ENCODE measurements at places on chromosomes 12 and 14. TPM values are rescaled to one million over a fixed set of nuclear protein-coding genes. Genes with fewer than 3 reads are reported as not detected.
A peak's percentile ranks its signal among the peaks of the same experiment; 100 is the strongest.

DNA sequence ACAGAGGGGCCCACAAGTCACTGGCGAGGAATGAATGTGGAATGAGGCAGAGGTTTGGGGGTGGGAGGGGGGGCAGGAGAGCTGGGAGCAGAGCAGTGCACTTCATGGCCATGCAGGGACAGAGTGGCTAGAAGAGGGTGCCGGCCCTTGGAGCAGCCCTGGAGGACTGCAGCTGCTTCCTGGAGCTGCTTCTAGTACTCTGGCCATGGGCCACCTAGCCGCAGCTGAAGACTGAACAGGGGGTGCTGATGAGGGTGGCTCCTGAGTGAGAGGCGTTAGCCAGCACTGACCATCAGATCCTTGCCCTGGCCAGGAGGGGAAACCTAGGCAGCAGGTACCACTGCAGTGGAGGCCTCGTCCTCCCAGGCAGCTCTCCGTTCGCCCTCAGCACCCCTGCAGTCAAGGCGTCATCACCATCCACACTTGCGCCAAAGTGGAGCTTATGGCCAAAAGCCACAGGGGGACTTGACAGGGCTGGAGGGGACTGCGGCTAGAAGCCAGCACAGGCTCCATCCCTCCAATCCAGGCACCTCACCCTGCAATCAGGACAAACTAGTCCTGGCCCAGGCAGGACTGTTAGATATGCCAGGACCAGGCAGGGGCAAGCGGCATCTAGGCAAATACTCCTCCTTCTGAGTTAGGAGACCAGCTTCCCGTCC is 16.4 kb downstream of the OTUB2 start:
- DNase-seq: no peak

GRCh38 chr14:54396183-54396492 is 669 bp upstream of the CDKN3 start:
- DNase-seq: no peak

CHGA gene
- total RNA-seq: 20.9 TPM

GRCh38 chr14:102711207-102711606 is 66.0 kb upstream of the TRAF3 start:
- no peak for DNase-seq

DNA sequence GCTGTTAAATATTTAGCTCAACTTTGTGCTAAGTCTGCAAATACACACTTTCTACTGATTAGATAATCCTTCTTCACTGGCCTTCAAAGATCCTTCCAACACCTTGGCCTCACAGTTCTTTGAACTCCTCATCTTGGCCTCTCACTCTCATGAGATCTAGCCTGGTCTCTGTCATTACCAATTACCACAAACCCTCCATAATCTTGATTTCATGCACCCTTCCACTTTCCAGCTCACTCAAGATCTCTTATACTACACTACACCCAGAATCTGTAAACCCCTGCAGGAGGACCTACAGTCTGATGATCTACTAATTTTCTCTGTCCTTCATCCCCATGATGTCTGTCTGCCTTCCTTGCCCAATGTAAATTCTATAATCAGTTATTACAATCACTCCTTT is 71.1 kb downstream of the DUSP16 start:
- no peak for DNase-seq

DNA sequence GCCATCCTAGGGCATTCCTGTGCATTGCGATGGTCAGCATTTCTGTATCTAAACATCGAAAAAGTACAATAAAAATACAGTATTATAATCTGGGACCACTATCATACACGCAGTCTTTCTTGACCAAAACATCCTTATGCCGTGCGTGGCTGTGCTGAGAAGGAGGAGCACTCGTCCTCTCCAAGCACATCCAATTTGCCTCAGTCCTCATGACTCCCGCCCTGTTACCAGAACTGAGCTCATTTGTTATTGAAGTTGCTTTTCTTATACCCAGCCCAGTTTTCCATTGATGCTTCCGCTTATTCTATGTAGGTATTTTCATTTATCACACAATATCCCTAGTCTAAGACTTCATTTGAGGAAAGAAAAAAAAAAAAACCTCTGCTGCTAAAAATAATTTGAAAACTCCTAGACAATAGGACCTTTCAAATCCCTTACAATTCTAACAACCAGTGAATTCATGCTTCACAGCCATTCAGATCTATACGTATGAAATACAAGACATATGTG is 236.9 kb upstream of the PLEKHG7 start:
- DNase-seq: no peak

LRRC23 gene
- total RNA-seq: 9.1 TPM

GRCh38 chr14:29039171-29039570 is 272.6 kb downstream of the FOXG1 start:
- DNase-seq: peak; percentile 32

- DNase-seq: no peak
Observed at GRCh38 chr14:54424479-54424901, 16.7 kb downstream of the CNIH1 start.

GRCh38 chr12:50186681-50187080 is 19.5 kb upstream of the CERS5 start:
- no peak for DNase-seq

DNA sequence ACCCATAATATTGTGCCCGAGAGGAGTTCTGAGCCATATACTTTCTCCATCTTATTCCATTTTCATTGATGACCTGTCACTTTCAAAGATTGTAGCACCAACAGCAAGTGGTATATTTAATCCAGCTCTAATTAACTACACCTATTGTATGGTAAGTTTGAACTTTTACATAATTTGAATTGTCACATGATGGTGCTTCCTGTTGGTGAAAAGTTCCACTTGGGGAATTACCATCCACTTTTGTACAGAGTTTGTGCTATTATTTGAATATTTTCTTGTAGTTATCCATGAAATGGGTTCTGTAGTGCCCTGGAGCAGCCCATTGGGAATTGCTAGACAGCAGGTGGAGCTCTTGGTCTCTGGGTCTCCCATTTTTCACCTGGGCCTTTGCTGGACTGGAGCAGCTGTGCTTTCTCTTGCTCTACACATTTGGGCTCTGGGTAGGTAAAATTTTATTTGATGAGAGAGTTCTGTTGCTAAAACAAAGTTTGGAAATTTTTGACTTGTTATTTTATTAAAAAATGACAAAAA is 3.0 kb downstream of the SMCO3 start:
- DNase-seq: peak; percentile 59

GPRC5A gene
- 0.38 TPM for total RNA-seq

GRCh38 chr14:31205681-31206535 is 1.7 kb downstream of the HECTD1 start:
- DNase-seq: no peak

GRCh38 chr12:108734200-108734906 is 3.0 kb upstream of the CORO1C start:
- peak; percentile 28 for DNase-seq

P2RX2 gene
- total RNA-seq: 3.0 TPM

MYF6 gene
- not detected for total RNA-seq

CCDC197 gene
- not detected for total RNA-seq

GRCh38 chr14:64960762-64961276 is 11.3 kb downstream of the RAB15 start:
- peak; percentile 89 for DNase-seq

DNA sequence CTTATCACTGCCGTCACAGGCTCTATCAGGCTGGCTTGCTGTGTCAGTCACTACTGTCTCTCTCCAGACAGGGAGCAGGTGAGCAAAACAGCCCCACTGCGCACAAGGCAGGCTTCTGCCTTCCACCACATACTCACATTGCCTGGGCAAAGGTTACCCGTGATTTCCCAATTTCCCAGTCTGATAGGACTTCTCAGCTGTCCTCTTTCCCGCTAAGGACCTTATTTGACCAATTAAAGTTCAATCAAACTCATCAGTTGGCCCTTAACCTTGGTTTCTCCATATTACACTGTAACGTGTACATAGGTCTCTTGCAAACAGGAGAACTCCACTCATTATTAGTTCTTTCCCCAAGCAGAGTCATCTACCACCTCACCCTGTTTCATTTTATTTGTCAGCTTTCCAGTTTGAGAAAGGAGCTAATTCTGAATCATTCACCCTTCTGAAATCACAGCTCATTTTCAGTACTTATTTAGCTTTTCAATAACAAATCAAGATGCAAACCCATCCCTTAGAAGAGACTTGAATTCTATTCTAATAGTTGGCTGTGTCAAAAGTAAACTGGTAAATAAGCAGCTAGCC is 170.8 kb downstream of the ESR2 start:
- no peak for DNase-seq

All from GM23338 (cell line).